ENCODE measurements at places on chromosomes 7 and 10. TPM values are rescaled to one million over a fixed set of nuclear protein-coding genes. Genes with fewer than 3 reads are reported as not detected.
A peak's percentile ranks its signal among the peaks of the same experiment; 100 is the strongest.

DNA sequence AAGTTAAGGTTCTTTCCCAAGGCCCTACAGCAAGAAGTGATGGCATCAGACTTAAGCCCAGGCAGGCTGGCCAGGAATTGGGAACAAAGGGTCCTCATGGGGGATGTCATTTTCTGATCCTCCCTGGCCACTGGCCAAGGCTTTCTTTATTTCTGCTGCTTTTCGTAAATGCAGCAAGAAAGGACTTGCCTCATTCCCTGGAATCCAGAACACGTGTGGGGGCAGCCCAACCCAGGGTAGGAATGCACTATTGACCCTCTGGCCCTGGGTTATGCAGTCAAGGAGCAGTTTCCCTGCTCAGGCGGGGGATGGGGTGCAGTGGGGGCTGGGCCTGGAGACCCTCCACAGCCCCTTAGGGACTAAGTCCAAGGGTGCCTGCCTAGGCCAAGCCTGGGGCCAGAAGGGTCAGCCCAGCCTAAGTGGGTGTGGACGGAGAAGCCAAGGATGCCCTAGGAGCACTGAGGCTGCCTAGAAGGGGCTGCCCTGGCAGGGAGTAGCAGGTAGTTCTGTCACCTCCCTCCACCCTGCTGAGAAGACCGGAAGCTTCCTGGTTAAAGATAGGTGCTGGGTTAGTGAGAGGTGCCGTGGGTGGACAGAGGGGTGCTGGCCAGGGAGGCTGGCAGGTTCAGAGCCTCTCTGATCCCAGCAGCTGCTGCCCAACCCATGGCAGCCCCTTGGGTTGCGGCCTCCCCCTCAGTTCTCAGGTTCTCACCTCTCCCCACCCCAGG lies 179.2 kb downstream of the SH3PXD2A start:
- DNase-seq = peak; percentile 60

- DNase-seq = no peak
Measured at GRCh38 chr7:104894726-104895521, 119.1 kb upstream of the KMT2E start.

DNA sequence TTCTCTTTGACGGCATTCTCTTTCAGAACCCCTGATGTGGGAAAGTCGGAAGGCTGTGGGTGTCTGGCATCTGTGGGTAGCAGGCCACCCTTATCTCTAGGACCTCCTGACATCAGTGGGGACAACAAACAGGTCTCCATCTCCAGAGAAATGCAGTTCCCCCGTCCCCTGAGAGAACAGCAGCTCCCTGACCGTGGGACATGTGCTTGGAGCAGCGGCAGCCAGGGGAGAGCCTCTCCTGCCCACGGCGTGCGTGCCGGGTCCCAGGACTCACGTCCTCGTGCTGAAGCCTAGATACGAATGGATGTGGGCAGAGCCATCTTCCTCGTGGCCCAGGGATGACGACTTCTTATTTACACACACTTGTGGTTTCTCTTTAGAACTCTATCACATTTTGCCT lies 133.0 kb downstream of the FGFR2 start:
- no peak for DNase-seq

DNA sequence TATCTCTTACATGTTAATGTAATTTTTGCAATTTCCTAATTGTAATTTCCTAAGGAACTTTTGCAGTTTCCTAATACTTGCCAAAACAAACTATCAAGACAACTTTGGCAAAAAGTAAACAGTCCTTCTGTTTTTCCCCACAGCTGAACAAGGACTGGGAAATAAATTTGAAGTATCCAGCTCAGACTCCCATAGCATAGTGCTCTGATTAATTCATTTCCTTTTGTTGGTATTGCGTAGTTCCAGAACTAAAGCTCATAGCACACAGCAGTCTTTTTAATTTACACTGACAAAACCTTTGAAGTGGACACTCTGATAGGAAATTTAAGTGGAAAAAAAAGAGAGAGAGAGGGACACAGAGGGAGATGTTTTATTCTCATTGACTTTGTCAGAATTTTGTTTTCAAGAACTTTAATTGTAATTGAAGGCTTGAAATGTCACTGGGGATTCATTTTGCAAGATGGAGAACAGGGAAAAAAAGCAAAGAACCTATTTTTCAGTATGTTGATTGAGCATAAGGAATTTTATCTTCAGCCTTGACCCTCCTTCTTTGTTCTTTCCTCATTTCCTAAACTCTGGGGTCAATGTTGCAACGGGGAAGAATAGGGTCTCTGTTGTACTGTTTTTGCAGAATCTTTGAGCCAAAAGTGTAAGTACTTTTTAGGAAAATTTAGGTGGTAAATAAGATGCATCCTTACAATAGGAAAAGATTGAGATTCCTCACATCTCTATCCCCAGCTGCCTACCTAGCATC lies 232.2 kb upstream of the NPSR1 start:
- DNase-seq = no peak

DNA sequence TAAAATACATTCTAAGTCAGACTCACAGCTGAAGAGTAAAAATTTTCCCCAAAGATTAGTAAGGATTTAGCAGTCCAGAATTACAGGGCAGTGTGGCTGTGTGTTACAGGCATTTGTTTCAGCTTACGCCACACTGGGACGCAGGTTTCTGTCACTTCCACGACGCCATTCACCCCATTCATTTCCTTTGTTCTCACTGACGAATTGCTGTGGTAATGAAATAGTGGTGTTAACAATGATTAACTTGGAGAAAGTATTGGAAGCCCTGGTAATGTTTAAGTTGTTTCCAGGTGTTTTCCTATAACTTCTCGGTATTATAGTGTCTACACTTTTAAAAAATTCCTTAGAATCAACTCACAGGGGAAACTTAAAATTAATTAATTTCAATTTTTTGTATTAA lies 370.9 kb downstream of the SH2D4B start:
- no peak for DNase-seq

DNA sequence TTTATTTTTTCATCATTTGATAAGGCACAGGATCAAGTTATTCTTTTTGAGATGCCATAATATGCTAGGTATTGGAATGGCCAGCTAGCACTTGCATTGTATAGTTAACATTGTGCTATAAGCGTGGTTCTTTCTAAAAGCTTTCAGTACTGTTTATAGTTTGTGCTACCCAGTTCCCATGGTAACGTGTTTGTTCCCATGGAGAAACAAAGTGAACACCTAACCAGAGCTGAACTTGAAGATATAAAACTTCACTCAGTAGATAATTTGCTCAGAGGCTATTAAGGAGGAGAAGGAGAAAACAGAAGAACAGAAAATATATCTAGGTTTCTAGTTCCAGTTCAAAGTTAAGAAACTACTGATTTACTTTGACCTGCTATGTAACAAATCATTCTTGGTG lies 23.6 kb upstream of the ITGB8 start:
- peak; percentile 66 for DNase-seq

DNA sequence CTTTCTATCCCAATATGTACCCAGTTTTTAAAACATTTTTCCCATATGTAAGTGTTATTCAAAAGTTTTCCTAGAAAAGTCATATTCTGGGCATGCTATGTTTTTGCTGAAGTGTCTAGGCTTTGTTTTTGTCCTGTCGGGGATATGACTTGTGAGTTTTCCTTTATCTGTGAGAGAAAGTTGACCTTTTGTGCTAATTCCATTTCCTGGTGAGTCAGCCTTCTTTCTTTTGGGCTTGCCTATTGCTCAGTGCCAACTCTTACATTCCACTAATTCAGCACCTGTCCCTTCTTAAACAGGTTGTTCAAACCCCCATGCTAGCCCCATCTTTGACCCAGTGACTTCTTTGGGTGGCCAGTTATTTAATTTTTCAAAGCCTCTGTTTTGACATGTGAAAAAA lies 146.2 kb downstream of the AHR start:
- peak; percentile 45 for DNase-seq

DNA sequence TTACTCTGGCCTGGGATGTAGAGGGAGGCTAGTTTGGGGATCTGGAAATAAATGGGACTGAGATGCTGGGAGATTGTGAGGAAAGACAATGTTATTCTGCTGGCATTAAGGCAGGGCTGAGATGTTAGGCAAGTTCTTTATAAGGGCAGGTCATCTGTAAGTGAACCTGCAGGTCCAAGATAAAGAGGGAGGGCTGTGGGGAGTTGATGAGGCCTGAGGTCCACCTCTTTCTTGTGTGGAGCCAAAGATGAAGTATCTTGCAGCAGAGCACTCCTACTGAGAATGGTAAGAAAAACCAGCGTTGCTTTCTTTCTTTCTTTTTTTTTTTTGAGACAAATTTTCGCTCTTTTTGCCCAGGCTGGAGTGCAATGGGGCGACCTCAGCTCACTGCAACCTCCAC lies 19.1 kb downstream of the CYCS start:
- no peak for DNase-seq

DNA sequence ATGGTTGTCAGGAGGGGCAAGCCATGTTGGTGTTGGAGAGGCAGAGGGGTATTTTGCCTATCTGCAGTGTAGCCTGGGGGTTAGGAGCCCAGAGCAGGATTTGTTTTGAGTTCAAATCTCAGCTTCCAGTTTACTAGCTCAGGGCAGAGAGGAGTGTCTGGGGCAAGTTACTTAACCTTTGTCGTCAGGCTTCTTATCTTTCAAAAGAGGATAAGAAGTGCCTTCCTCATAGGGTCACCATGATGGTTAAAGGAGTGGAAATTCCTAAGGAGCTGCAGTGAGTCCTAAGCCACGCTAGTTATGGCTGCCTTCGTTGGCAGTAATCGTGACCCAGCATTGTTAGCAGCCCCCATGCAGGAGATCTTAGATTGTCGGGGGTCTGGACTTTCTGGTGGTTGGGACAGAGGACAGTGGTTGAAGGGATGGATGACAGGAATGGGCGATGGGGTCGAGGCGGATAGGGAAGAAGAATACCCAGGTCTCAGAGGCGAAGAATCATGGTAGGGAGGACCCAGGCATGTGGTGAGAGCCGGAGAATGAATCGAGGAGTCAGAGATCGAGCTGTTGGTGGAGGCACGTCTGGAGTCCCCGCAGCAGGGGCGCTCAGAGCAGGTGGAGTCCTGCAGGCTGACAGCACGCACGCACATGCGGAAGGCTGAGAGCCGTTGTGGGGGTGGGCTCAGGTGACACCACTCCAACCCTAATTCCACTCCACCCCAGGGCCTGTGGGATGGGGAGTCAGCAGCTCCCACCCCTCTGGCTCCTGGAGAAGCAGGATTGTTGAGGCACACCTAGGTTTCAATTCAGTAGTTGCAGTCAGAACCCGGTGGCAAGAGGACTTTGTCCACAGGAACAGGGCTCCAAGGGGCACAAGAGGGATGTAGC lies 11.6 kb downstream of the ADCK2 start:
- no peak for DNase-seq

GRCh38 chr7:123665896-123666295 lies 10.2 kb downstream of the LMOD2 start:
- DNase-seq = peak; percentile 4

GRCh38 chr7:112371701-112372100 lies 78.6 kb upstream of the IFRD1 start:
- no peak for DNase-seq

- DNase-seq = no peak
Measured at GRCh38 chr7:158025686-158026600, 561.7 kb downstream of the PTPRN2 start.

DNA sequence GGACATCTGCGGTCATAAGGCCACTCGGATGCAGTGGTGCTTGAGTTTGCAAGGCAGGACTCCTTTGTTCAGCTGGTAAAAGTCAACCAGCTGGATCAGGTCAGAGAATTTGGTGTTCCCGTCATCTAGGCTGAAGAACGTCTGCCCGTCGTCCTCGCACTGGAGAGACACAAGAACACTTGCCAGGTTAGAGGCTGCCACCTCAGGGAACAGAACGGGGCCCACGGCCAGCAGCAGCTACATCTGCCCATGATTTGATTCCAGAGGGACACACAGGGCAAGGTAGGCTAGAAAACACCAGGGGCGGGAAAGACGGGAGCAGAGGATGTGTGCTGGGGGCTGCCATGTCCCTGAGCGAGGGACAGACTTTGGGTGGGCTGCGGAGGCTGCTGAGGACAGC lies 27.7 kb upstream of the DDC start:
- no peak for DNase-seq

- DNase-seq = no peak
Measured at GRCh38 chr7:51007551-51008505, 225.1 kb upstream of the GRB10 start.

DNA sequence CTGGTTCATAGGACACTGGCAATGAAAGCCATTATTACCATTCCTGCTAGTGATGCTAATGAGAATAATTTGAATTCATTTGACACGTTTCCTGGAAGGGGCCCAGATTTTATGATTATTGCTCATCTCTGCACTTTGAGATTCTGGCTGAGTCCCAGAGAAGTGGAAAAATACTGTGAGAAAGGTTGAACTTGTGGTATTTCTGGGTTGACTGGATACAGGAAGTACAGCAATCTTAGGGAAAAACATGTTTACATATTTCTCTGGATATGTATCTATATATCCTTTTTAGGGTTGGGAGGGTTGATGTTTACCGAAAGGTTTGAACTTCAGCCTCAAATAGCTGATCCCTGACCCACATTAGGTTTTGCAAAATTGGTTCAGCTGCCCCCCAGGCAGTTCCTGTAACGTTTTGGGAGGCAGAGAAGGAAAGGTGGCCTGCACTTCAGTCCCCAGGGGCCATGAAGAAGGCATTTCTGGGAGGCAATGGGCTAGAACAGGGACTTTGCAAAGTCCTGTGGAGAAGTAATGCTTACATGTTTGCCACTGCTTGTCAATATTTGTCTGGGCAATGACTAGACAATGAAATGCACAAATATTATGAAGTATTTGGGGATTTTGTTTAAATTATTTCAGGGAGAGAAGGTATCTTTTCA lies 253.7 kb upstream of the PITRM1 start:
- DNase-seq = peak; percentile 79

- no peak for DNase-seq
Measured at GRCh38 chr7:41637049-41637448, 65.8 kb downstream of the INHBA start.

DNA sequence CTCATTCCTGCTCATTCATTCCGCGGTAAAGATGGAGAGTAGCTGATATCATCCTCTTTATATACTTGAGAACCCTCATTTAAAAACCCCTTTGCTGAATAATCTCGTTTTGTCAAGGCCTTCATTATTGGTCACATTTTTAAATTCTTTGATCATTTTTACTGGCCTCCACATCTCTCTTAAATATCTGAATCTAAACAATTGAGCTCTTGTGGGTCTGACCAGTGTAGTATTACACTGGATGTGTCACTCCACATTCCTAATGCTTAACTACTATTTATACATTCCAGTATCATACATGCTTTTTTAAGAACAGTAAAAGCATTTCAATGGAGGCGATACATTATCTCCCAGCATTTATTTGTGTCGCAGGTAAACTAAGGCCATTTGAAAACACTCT lies 12.6 kb upstream of the PRPS1L1 start:
- DNase-seq = peak; percentile 94

- no peak for DNase-seq
Measured at GRCh38 chr10:90947030-90947960, 26.4 kb upstream of the ANKRD1 start.

Gene LIPM
- polyA plus RNA-seq = not detected

Gene GIMAP5
- not detected for polyA plus RNA-seq

Gene TRIL
- 0.14 TPM for polyA plus RNA-seq

Gene SORCS1
- polyA plus RNA-seq = 0.01 TPM

Gene ZNF746
- 7.3 TPM for polyA plus RNA-seq

Gene CLRN3
- not detected for polyA plus RNA-seq

Gene SPACDR
- polyA plus RNA-seq = 0.60 TPM

Gene CRYGN
- 0.02 TPM for polyA plus RNA-seq

Gene DNAAF5
- 13.1 TPM for polyA plus RNA-seq

Gene TRIM74
- not detected for polyA plus RNA-seq

Gene MGMT
- polyA plus RNA-seq = 13.7 TPM

Gene ARMC10
- 29.9 TPM for polyA plus RNA-seq

Gene PRLHR
- not detected for polyA plus RNA-seq
